ENCODE measurements at places on chromosomes 3 and 15.
A peak's percentile ranks its signal among the peaks of the same experiment; 100 is the strongest.

- DNase-seq: no peak
Measured at GRCh38 chr15:39785139-39785538, 2.5 kb upstream of the FSIP1 start.

GRCh38 chr3:98035208-98035607, at the start of gene GABRR3:
GABRR3 (minus strand) TSS chr3:98035315; CDS start chr3:98034987, 328 bp downstream.
- DNase-seq: no peak

DNA sequence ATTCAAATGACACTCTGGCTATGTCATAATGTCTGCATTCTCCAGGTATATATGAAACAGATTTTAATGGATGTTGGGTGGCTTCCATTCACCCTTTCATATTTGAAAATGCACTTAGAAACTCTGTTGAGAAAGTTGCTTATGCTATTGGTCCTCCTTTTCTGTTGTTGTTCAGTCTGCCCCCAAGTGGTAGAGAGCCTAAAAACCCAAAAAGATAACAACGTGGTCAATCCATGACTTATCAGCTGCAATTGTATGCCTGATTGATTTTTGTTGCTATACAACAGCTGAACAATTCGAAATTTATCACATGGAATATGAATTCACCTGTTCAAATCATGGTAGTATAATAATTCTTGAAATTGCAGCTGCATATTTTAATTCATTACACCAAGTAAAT, 279.8 kb downstream of the ROBO2 start:
- no peak for DNase-seq

- peak; percentile 45 for DNase-seq
Measured at GRCh38 chr15:51861557-51862359, 32.3 kb downstream of the TMOD3 start.

DNA sequence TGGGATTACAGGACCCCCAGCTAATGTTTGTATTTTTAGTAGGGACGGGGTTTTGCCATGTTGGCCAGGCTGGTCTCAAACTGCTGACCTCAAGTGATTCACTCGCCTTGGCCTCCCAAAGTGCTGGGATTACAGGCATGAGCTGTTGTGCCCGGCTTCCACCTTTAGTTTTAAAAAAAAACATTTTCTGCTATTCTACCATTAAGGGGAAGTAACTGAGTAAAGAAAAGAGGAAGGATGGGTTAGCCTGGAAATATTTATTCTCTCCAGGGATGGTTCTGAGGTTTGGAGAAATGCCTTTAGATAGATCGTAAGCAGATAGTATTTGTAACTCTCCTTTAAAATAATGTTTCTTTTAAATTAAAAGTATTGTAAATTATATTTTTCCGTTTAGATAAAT, 3.1 kb downstream of the AP4E1 start:
- DNase-seq: no peak

DNA sequence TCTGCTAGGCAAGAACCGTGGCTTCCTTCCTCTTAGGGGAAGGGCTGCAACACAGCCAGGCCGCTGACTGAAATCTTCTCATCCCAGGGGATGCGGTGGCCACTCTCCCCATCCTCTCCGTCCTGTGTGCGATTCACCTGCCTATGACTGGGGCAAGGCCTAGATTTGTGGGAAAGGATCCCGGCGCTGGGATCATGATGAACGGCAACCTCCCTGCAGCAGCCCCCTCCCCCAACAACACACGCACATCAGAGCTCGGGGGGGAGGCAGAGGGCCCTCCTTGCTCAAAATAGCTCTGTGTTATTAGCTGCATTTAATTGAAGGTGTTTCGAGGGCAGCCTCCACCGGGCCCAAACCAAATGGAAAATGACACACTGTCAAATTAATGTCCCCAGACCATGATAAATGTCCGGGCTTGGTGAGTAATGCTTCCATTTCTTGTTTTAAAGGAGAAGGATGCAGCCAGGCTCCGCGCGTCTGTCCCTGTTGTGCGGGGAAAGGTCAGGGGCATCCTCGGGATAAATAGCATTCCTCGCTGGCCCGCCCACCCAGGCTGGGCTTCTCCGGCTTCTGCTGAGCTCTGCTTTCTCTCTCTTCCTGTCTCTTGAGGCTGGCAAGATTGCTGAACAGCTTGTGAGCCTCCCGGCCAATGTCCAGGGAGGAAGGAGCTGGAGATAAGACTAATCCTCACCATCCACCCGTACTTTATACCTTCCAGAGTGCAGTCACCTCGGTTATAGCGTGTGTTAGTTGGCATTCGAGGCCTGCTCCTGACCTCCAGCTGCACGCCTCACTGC, 56.4 kb upstream of the TLE3 start:
- no peak for DNase-seq

GRCh38 chr3:142976621-142977398, 13.3 kb upstream of the PAQR9 start:
- DNase-seq: no peak

GRCh38 chr15:95601525-95601924, 729.0 kb upstream of the NR2F2 start:
- no peak for DNase-seq

DNA sequence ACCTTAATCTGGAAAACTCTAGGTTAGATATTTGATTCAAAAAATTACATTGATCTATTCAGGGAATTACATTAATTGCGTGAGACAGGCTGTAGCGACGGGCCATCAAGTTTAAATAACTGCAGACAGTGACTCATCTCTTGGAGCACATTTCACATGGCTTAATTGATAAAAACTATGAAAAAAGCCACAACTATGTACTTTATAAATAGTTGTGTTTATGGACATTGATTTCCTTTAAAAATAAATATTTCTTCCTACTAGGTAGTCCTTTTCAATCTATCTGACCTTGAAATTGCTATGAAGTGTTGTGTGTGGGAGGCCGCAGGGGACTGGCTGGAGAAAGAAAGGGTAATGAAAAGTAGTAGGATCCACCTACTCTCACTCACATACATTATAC, 157.8 kb downstream of the IL1RAP start:
- no peak for DNase-seq

GRCh38 chr3:58989163-58989562, 60.7 kb downstream of the CFAP20DC start:
- DNase-seq: no peak

DNA sequence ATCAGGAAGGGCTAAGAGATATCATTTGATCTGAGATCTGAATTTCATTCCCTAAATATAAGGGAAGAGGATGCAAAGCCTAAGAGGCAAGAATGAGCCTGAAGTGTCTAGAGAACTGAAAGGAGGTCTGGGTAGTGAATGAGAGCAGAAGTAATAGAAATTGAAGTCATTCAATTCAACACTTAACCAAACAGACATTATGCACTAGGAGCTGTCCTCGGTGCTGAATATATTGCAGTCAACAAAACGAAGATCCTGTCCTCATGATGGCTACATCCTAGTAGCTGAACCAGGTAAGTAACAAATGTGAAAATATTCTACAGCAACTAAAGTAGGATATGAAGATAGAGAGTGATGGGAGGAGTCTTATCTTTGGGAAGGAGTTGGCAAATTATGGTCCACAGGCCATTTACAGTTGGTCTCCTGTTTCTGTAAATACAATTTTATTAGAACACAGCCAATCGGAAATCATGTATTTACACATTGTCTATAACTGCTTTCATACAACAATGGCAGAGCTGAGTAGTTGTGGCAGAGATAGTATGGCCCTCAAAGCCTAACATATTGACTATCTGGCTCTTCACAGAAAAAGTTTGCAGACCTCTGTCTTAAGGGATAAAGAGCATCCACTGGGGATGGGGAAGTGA, 192.9 kb upstream of the CADPS start:
- DNase-seq: no peak

- no peak for DNase-seq
Measured at GRCh38 chr15:29128671-29129070, 141.0 kb downstream of the NSMCE3 start.

DNA sequence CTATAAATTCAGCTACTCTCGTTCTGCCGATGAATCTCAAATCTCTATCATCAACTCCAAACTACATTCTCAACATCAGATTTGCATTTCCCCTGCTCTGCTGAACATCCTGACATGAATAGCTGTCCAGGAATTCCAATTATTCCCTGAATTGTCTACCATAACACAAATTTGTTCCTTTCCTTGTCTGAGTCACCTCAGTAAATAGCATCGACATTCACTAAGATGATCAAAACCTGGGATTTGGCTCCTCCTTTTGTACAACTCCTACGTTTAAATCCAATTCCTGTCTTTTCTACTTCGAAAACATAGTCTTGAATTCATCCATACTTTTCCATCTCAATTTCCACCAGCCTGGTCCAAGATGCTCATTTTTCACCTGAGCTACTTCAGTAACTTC, 107.0 kb downstream of the GREM1 start:
- DNase-seq: no peak

DNA sequence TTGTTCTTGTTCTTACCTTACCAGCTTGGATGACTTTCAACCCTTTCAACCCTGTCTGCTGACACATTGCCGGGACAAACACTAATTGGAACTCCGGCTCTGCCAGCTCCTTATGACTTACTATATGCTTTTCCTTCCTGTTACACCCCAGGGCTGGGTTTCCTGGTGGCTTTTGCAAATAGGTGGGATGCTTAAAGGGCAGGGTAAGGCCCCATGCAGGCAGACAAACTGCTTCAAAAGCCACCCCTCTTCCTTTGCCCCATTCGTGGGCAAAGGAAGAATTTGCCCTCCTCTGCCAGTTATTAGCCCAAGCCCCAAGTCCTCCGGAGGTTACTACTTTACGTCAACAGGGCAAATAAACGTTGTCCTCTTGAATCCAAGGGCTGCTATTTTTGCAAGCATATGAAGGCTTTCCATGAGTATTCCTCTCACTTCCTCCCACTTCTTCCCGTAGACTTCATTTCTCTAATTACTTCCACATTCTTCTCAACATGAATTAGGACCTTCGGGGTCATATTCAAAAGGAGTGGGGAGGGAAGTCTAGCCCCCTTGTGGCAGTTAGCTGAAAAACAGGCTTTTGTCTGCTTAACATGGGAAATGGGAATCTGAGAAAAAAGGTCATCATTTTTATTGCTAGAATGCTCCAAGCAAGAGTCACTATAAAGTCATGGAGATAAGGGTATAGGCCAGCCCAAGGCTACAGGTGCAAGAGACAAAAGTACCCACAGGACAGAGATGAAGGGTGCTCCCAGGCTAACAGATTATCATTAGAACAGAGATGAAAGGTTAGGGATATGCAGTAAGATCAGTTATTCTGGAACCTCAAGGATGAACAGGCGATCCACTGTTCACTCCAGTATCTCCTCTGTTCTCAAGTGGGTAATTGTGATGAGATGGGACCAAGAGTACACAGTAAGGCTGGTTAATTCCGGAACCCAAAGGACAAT, 56.3 kb upstream of the FSTL1 start:
- no peak for DNase-seq

GRCh38 chr3:140023616-140024530, 88.9 kb downstream of the CLSTN2 start:
- no peak for DNase-seq

DNA sequence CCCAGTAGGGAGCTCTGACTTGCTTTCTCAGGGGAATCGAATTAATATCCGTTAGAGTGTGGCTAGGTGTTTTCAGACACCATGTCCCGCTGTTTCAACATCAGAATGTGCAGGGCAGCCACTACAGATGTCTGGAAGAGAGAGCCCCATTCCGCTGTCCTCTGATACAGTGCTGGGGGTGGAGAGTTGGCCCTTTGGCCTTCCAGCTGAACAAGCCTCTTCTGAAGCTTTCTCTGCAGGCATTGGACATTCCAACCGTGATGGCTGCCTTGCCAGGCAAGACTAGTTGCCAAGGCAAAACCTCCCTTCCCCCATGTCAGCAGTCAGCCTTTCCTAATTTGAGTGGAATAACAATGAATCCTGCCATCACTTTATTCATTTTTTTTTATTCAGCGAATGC, 1.5 kb downstream of the FAH start:
- no peak for DNase-seq

GRCh38 chr3:171415070-171415469, 45.1 kb downstream of the TNIK start:
- DNase-seq: no peak

GRCh38 chr3:69205385-69205784, 83.0 kb upstream of the LMOD3 start:
- DNase-seq: no peak

DNA sequence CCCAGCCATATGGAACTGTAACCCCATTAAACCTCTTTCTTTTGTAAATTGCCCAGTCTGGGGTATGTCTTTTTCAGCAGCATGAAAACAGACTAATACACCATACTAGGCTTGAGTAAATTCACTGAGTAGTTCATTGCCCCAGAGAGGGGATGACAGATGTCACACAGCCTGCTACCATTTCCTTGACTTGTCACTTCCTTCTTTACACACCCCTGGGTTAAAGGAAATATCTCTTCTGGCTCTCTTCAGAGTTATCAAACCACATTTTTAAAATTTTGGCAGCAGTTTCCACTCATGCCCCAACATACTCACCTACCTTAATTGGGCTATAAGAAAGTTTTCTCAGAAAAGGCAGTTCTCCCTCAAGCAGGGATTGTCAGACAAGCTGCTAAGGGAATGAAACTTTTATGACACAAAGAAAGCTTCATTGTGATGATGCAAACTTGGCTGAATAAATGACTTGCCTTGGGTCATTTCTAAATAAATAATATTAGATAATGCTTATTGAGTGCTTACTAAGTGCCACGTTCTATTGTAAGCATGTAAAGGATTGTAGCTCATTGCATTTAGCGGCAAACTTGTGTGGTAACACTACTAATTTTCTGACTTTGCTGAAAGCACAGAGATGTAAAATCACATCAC, 68.0 kb upstream of the RBMS3 start:
- no peak for DNase-seq

GRCh38 chr15:101242160-101242998, 9.5 kb downstream of the CHSY1 start:
- peak; percentile 90 for DNase-seq

GRCh38 chr15:33902043-33902442, 66.3 kb upstream of the CHRM5 start:
- DNase-seq: no peak

DNA sequence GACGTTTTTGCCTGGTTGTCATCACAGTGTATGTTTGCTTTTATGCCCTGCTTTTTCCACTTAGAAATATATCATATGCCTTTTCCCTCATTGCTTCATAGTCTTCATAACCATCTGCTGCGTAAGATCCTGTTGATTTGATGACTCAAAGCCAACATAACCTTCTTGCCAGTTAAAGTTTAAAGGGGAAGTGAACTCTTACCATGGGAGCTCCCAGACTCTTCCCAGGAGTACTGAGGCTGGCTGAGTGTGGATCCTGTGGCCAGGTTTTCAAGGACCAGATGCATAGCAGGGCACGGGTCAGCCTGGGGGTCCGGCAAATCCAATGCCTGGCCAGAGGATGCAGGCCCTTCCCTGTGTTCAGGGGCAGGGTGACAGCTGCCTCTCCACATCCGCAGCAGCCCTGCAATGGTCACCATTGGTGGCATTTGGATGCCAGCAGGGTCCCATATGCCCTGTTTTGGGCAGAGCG, 42.0 kb upstream of the SACM1L start:
- peak; percentile 87 for DNase-seq

GRCh38 chr3:59185591-59186369, 136.0 kb upstream of the CFAP20DC start:
- no peak for DNase-seq

- DNase-seq: no peak
Measured at GRCh38 chr3:56908004-56908403, 106.3 kb upstream of the ARHGEF3 start.

- no peak for DNase-seq
Measured at GRCh38 chr3:48633256-48633655, 2.0 kb downstream of the SLC26A6 start.

Measured in hematopoietic multipotent progenitor cell (in vitro differentiated cells).